ENCODE measurements at places on chromosomes 3 and 15.

- no peak for DNase-seq
Observed at GRCh38 chr3:170982733-170983132, 43.8 kb downstream of the SLC2A2 start.

GRCh38 chr15:51736751-51737521, 519 bp downstream of the LYSMD2 start:
- peak; percentile 61 for DNase-seq

DNA sequence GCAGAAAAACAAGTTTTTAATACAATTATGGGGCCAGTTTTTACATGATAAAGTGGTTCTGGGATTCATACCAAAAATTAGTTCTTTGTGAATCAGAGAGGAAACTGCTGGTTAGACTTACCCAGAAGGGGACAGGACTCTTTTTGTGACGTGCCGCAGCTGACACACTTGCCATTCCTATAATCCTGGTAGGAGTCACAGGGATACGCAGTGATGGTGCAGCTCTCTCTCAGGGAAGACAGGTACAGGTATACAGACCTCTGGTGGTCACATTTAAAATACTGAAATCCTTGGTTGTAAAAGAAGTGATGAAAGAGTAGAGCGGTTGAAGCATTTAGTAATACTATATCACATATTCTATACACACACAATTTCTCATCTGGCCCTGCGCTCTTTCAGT, 20.2 kb upstream of the TMEM41A start:
- no peak for DNase-seq

- no peak for DNase-seq
Observed at GRCh38 chr3:17307887-17308286, 423.1 kb downstream of the PLCL2 start.

DNA sequence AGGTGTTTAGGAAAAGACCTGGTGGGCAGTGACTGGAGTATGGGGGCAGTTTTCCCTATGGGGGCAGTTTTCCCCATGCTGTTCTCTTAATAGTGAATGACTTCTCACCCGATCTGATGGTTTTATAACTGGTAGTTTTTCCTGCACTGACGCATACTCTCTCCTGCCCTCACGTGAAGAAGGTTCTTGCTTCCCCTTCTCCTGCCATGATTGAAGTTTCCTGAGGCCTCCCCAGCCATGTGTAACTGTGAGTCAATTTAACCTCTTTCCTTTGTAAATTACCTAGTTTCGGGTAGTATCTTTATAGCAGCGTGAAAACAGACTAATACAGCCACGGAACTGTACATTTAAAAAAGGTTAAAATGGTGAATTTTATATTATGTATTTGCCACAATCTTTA, 25.0 kb upstream of the CHRNB4 start:
- DNase-seq, result no peak

- DNase-seq, result no peak
Observed at GRCh38 chr15:58203537-58203936, 65.4 kb downstream of the AQP9 start.

DNA sequence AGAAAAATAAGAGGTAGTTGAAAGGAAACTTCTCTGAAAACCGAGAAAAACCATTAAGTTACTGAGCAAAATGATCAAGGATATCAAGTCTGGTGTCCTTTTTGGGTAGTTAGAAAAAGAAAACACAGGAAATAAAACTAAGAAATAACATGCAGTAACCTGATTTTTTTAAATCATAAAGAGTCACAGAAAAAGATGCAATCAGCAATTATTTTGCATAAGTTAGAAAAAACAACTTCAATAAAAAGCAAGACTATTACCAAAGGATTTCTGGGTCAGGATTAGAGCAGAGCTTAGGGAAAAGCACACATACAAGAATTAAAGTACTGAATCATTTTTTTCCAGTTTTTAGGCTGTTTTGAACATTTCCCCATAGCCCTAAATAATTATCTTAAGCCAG, 28.5 kb upstream of the ANO10 start:
- DNase-seq, result no peak

GRCh38 chr3:120762615-120763014, 20.1 kb downstream of the GTF2E1 start:
- no peak for DNase-seq

GRCh38 chr3:73576999-73577461, 47.7 kb downstream of the PDZRN3 start:
- no peak for DNase-seq

DNA sequence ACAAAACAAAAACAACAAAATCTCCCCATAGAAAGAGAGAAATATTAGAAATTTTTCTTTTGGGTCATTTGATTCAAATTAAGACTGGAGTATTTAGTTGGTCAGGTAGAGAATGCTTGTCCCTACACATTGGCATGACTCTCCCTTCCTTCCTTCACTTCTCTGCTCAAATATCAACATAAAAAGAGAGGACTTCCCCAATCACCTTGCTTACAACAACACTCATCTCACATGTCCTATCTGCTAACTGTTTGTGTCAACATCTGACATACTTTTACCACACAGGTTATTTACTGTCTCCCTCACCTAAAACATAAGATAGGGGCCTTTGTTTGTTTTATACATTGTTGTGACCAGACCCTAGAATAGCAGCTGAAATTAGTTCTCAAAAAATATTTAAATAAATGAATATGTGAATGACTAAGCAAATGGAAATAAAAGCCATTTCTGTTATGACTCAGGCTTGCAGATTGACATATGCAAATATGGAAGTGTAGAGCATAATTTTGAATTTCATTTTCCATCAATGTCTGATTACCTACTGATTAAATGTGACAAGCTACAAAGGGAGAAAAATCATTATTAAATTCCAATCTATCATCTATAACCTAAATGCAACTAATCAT, 304.8 kb downstream of the CTNNB1 start:
- DNase-seq, result no peak

GRCh38 chr15:36617529-36618196, 38.2 kb downstream of the CDIN1 start:
- DNase-seq, result no peak

DNA sequence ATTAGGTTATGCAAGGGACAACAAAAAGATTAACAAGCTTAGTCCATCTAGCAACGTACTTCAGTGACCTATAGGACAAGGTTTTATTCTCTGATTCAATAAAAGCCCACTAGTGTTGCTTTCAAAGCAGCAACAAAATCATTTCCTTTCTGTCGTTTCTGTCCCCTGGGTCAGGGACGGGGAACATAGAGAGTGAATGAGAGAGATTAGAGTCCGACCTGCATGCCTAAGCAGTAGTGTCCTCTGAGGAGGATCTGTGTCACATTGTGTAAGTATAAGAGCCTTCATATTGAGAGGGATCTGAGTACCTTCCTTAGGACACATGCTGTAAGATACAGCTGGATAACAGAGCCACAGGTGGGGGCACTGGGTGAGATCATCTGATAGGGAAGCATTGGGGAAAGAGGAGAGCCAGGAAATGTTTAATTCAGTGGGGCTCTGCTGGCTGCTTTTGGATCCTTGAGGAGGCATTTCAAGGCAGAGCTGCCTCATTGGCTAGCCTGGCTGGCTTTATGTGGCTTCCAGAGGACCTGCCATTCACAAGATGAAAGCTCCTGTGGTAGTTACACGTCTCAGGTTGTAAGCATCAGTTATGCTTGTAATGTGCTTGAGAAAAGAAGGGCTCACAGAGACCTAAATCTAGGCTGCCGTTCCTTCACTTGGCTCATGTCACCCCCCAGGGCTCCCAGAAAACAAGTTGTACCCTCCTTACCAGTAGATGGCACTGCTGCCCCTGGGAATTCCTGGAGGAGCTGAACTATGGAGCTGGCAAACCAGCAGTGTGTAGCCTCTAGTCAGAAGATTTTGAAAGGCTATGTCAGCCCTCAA, 2.7 kb downstream of the TMEM108 start:
- DNase-seq, result no peak

DNA sequence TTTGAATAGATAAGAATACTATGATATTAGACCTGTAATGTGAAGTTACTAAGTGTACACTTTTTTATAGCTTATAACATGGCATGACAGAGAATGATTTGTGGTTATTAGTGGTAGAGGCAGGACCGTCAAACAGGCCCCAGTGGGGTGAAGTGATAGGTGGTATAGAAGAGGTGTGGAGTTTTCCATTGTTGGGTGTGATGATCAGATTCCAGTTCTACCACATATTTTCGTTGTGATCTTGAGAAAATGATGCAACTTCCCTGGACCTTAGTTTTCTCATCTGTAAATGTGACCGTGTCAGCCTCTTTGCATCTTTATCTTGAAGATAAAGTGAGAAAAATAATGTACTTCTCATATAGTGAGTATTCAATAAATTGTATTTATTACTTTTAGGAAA, 30.3 kb upstream of the UTS2B start:
- DNase-seq, result no peak

DNA sequence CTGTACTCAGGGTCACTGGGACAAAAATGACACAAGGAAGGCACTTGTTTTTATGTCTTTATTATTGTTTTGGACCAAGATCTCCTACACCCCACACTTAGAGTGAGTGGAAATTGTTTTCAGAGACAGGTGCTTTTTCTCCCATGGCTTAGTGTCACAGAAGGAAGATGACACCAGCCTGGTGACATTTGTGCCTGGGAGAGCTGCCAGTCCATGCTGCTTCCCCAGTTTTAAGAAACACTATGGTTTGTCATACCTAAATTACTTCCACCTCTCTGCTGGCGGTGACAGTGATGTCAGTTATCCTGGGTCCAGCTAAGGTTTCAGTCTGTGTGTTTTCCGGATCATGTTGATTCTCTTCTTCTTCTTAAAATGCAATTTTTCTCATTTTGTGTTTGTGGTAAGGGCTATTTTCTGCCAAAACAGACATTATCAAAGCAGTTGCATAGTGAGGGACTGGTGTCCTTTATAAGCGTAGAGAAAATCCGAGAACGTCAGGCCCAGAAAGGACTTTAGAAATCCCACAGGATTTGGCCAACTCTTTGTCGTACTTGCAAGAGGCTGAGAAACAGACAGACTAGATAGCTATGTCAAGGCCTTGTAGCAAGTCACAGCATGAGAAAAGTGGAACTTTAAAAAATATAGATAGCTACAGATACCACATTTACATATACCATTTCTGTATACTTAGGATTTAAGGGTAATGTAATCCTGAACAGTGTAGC, 149.5 kb downstream of the TP63 start:
- DNase-seq, result no peak

DNA sequence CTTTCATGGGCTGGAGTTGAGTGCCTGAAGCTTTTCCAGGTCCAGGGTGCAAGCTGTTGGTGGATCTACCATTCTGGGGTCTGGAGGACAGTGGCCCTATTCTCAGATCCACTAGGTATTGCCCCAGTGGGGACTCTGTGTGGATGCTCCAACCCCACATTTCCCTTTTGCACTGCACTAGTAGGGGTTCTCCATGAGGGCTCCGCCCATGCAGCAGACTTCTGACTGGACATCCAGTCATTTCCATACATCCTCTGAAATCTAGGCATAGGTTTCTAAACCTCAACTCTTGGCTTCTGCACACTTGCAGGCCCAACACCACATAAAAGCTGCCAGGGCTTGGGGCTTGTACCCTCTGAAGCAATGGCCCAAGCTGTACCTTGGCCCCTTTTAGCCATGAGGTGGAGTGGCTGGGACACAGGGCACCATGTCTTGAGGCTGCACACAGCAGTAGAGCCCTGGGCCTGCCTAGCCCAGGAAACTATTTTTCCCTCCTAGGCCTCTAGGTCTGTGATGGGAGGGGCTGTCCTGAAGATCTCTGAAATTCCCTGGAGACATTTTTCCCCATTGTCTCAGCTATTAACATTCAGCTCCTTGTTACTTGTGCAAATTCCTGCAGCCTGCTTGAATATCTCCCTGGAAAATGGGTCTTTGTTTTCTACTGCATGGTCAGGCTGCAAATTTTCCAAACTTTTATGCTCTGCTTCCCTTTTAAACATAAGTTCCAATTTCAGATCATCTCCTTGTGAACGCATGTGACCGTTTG, 6.0 kb upstream of the HACD2 start:
- no peak for DNase-seq

GRCh38 chr3:152056481-152056880, 183.0 kb downstream of the SUCNR1 start:
- no peak for DNase-seq

DNA sequence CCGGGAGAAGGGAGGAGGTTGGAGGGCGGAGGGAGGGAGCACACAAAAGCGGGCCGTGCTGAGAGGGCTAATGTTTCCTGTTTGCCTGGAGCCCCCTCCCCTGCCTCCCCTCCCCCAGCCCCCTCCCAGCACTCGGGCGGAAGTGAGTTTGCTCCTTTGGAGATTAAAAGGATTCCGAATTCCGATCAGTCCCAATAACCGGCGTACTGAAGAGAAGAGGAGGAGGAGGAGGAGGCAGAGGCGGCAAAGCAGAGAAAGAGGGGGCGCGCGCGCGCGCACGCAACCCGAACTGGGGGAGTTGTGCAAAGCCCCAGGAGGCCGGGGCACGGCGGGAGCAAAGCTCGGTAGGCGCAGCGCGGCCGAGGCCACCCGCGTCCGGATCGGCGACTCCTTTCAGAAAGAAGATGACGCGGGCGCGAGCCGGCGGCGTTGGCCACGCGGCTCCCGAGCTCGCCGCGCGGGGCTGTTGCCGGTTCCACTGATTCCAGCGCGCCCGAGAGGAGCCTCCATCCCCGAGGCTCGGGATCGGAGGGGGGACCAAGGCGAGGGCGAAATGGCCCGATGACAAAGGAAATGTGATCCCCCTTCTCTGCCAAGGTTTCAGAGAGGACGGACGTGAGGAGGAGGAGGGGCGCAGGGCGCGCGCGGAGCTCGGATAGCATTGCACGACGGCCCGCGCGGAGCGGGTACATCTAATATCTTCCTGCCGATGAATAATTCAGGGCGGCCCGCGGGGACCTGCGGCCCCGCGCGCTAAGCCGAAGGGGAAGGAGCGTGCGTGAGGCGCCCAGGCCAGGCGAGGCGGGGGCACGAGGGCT, 1.1 kb upstream of the TRIM71 start:
- DNase-seq, result no peak

DNA sequence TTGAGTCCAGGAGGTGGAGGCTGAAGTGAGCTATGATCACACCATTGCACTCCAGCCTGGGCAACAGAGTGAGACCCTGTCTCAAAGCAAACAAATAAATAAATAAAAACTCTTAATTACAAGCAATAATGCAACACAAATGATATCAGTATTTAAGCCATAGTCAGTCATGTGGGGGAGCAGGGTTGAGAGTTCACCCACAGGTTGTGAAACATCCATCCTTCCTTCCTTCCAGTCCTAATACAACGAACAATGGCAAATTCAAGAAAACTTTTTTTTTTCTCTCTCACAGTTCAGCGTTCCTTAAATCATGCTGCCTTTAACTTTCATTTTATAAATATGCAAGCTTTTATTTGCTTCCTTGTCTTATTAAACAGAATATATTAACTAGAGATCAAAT, 24.1 kb downstream of the ZNF592 start:
- DNase-seq, result no peak

DNA sequence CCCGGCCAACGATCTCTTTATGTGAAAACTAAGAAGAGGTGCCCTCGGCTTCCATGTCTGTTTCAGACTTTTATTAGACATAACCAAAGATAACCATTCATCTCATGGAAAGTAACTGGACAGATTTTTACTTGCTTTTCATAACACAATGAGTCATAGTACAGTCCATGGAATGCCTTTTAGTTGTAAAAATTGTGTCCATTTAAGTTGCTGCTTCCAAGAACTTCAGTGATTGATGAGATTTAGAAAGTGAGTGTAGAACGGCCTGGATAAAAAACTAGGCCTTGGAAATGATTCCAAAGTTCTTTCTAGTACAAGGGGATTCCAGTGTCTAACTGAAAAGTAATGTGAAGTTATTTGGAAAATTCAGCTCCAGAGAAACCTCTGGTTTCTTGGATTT, 10.8 kb downstream of the EIF2AK4 start:
- DNase-seq, result no peak
